CD4-positive, alpha-beta T cell treated with Interleukin-12 subunit alpha and Interleukin-12 subunit beta, for 1 hour (primary cell): ENCODE measurements at places on chromosomes 4 and X.

DNA sequence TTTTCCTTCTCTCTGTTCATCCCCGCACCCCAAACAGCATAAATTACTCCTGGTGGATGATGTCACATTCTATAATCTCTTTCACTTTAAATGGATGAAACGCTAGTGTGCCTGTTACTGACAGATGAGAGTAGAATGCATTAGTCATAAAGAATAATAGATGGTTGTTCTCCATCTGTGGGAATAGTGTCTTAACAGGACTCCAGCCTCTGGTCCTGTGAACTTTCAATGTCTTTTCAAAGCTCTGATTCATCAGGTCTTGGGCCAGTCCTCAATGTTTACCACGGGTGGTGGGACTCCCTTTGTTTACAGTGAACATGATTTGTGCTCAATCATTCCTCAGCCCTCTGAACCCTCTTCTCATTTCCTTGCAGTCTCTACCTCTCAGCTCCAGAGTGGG, 182.6 kb downstream of the GABRB1 start:
- DNase-seq = no peak

- no peak for DNase-seq
Observed at GRCh38 chr4:22482250-22483127, 33.4 kb downstream of the ADGRA3 start.

DNA sequence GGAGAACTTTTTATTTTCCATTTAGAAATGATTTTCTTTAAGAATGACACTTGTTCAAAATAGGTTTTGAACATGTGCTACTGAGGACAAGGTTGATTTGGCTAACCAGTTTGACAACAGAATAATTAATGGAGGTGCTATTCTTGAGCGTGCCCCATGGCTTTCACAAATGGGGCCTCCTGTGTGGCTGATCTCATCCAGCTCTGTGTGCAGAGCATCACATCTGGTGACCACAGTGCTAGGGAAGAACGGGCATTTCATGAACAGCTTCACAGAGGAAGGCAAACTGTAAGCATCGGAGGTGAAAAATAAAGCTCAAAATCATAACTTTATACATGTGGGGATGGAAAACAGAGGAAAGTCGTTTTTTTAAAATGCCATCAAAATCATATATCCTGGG, 148.6 kb downstream of the SOWAHB start:
- DNase-seq = no peak

- peak; percentile 57 for DNase-seq
Observed at GRCh38 chr4:78951862-78952472, 12.7 kb upstream of the PAQR3 start.

- no peak for DNase-seq
Observed at GRCh38 chr4:107691378-107691777, 28.7 kb downstream of the PAPSS1 start.

DNA sequence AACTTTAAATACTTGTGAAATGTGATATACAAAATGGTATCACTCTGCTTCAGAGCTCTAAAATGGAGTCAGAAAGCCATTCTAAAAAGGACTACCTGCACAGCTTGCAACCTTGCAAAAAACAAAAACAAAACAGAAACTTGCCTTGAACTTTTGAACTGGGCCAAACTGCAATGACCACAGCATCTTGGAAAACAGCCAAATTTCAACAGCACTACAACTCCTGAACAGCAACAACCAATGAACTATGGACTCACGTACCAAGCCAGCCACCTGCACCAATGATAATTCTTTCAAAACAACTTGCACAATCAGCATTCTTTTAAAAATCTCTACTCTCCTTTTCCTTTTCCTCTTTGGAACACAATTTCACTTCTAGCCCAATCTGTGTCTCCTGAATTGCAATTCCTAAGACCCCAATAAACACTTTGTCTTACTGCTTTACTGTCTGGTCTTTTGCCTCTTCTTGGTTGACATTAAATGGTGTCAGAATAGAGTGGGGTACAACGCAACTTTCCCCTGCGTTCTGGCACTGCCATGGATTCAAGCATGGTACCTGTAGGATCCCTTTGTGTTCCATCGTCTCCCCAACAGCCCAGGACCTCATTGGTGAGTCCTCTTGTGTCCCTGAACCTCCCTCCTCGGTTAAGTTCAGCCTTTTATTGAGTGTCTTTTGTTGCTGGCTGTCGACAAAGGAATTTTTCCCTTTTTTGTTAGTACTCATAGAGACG, 35.7 kb upstream of the FMR1 start:
- peak; percentile 3 for DNase-seq

GRCh38 chrX:39613482-39613995, 484.2 kb downstream of the BCOR start:
- peak; percentile 4 for DNase-seq

DNA sequence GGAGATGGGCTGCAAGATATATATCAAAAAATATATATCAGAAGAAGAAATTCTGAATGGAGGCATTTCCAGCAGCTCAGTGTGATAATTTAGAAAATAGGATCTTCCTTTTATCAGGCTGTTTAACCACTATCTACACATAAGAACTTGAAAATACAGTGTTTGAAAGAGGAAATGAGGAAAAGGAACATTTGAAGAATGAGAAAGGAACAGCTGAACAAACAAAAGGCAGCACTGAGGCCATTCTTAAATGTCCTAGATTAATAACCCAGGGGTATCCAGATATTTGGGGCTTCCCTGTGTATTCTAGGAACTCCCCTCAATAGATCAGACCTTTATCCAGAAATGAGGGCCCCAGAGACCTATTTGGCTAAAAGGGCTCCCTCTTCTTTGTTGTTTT, 4.1 kb downstream of the SLC39A8 start:
- no peak for DNase-seq

DNA sequence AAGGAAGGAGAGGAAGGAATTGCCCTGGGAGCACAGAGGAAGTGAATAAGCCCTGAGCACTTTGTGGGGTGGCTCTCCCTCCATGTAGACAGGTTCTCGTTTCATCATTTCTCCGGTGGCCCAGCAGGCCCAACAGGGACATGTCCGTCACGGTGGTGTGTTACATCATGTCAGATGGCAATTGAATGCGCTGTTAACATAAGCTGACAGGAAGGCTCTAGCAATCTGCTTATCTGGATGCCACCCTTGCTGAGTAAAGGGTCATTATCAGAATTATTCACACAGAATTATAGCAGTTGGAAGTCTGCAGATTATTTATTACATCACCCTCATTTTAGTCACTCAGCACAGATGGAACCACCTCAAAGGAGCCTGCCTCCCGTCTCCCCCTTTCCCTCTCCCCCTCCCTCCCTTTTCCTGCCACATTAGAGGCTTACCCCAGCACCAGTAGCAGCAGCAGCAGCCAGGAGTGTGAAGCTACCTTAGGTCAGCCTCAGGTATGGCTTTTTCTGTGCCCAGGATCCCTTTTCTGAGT, 124.3 kb upstream of the TRIM2 start:
- DNase-seq = no peak

DNA sequence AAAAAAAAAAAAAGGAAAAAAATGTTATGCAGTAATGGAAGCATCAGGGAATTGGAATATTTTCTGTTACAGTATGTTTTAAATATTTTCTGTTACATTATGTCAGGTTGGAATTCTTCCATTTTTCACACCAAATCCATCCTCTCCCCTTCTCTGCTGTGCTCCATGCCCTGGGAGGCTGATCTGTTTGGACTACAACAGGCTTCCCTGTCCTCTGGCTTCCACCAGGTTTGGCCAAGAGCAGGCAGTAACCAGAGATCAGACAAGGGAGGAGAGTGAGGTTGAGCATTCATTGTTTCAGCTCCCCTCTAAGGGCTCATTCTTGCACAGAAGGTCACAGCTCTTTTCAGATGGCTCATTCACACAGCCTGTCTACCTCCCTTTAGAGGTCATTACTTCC, 11.7 kb upstream of the TMEM184C start:
- DNase-seq = no peak

GRCh38 chr4:7779432-7779768, 160.3 kb downstream of the AFAP1 start:
- no peak for DNase-seq

DNA sequence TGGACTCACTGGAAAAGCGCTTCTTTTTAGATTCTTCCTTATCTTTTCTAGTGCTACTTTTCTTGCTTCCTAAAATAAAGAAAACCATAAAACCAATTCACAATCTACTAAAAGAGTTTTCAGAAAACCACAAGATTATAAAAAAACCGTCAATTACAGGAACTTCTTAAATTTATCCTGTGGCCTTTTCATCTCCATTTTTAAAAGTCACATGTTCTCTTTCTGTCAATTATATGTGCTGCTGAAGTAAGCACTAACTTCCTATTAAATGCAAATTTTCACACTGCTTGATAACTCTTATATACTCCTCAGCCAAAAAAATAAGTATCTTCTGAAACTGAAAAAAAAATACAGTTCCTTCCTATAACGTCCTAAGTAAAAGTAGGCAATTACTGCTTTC, 32.8 kb downstream of the CENPC start:
- DNase-seq = no peak

DNA sequence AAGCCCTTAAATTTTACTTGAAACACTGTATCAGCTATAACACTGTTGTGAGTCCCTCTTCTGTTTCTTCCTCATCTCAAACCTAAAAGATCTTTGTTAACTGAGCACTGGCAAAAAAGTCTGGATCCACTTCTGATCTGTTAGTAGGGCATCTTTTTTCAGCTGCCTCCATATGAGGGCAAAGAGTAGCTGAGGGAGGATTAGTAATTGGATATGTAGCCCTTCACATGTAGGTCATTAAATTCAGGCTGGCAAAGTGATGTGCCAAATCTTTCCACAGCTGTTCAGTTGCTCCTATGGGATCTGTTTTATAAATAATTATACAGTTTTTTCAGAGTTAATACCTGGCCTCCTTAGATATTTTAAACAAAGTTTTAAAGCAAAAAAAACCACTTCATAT, 1.1 kb upstream of the TRMT10A start:
- no peak for DNase-seq

GRCh38 chr4:21304540-21304887, 604.3 kb downstream of the PACRGL start:
- no peak for DNase-seq

GRCh38 chrX:39063037-39063436, 261.8 kb downstream of the MID1IP1 start:
- peak; percentile 1 for DNase-seq

GRCh38 chr4:40515398-40516293, 114.0 kb downstream of the RBM47 start:
- no peak for DNase-seq

GRCh38 chr4:74441744-74442143, 3.2 kb upstream of the AREG start:
- no peak for DNase-seq

DNA sequence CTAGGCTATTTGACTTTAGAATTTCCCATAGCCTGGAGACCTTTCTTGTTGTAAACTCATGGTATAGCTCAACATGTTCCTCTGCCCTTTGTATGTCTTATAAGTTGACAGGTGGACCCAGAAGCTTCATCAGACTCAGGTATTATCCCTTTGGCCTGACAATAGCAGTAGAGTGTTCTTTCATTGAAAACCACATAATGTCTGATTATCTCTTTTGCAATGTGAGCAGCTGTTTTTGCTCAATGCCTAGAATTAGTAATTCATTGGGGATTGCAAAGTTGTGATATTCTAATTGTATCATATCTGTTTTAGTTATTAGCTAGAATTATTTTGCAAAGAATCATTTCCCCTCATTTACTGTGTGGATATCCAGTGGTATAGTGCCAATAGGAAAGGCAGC, 27.5 kb downstream of the TBC1D19 start:
- DNase-seq = no peak

DNA sequence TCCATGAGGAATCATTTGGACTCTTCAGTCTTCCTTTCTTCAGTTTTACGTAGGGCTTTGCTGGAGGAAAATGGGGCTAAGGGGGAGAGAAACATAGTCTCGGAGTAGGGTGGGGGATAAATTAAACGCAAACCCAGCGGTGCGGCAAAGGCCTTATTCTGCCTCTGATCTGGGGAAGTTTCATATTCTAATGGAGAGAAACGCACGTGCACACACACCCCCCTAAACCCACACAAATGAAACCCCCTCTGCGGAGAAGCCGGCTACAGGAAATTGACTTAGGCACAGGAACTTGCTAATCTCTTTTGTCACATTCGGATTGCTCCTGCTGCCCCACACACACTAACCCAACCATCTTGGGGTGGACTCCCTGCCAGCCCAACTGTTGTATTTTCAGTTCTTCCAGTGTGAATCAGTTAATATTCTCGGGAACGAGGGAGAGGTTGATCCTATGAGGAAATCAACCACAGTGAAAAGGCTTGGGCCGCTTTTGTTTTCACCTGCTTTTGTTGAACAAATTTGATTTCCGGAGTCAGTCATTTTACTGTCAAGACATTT, at the start of gene RHOH:
Gene RHOH, plus strand, starts transcription at position 308 of the 558 bp plus-strand sequence. CDS start 46,356 bp downstream, outside the sequence.
- peak; percentile 89 for DNase-seq

- DNase-seq = no peak
Observed at GRCh38 chrX:10280071-10280470, 123.3 kb downstream of the CLCN4 start.

GRCh38 chr4:15021946-15022345, 19.7 kb downstream of the CPEB2 start:
- no peak for DNase-seq
